Activated gamma-delta T cell (primary cell): ENCODE measurements at places on chromosomes 11 and 22.

- no peak for DNase-seq
Measured at GRCh38 chr11:116387641-116388040, 385.1 kb downstream of the BUD13 start.

DNA sequence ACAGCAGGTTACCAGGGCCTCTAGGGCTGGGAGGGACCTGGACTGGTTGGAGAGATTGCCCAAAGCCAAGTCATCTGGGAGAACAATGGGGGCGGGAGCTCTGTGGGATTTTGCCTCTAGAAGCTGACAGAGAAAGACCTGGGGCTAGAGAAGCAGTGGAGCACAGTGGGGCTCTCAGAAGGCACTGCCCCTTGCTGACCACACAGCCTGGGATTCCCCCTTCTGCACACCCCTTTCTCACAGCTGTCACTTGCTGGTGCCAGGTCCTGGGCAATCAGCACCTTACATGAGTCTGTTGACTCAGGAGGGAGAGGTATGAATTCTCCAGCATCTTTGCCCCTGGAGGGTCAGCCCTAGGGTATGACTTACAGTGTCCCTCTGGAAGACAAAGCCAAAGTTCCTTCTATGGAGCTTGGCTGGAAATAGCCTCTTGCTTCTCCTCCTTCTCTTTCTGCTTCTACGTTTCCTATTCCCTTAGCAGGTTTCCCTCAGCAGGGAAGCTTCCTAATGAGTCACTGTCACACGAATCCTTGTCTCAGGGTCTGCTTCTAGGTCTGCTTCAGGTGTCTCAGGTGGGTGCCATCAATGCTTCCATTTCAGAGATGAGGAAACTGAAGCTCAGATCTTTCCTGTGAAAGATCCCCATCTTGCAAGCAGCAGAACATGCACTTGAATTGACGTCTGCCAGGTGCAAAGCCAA is 27.0 kb downstream of the GDPD5 start:
- no peak for DNase-seq

DNA sequence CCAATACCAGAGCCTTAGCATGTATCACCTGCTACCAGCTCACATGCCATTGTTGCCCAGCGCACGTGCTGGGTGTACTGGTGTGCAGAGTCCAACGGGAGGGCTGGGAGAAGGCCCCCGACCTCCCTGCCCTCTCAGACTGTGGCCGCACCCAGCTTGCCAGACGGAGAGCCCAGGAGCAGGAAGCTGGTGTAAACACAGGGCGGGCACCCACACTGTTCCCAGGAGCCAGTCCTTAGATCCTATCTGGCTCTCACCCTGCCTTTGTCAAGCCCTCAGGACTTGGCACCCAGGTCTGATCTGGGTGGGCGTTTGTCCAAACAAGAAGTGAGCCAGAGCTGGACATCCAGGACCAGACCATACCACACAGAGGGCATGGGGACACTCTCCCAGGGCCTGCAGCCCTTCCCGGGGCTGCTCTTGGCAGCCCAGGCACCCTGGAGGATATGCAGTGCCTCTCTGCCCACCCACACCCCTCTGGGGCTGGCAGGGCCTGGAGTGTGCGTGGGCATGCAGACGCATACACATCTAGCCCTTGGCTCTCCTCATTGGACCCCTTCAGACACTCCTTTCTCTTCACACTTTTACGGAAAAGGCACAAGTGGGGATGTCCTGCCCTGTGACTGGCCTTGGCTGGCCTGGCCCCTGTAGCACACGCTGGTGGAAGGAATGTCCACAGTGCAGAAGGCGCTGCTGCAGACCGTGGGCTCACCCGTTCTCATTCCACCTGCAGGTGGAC is 19.9 kb upstream of the CLDN5 start:
- no peak for DNase-seq

- no peak for DNase-seq
Measured at GRCh38 chr11:79396001-79396400, 44.8 kb downstream of the TENM4 start.

- DNase-seq: no peak
Measured at GRCh38 chr22:37519268-37520195, at the start of gene CARD10. CARD10 (minus strand) TSS chr22:37519415; CDS start chr22:37519200, 215 bp downstream.

DNA sequence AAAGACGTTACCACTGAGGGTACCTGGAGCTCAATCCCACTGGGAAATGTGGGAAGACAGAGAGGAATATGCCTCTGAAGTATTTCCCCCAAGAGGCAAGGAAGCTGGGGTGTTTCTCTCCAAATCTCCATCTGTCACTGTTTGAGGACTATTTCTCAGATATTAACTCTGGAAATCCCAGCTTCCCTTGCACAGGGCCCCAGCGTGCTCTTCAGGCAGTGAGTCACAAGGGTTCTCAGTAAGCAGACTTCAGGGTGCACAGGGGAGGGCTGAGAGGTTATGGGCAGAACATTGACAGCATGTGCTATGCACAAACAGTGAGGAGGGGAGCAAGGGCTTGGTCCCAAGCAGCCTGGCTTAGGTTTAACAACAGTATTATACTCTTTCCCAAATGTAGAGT is 60.9 kb upstream of the EED start:
- DNase-seq: no peak

DNA sequence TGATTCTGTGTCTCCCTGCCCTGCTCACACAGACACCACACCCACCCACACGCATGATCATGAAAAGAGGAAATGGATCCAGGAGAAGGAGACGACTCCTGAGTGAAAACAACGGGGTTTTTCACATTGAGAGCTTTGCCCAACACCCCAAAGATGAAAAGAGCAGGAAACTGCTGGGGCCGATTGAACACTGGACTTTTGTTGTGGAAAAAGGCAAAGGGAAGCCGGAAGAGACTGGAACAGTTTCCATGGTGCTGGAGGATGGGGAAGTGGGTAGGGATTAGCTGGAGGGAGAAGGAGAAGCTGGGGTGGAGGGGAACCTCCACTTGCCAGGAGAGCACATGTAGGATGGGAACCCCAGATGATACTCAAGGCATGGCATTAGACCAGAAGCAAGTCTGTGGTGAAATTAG is 5.2 kb upstream of the SLC43A3 start:
- DNase-seq: no peak

- DNase-seq: no peak
Measured at GRCh38 chr11:2724653-2725367, 25.0 kb upstream of the KCNQ1OT1 start.

- no peak for DNase-seq
Measured at GRCh38 chr11:113664069-113664980, 41.8 kb downstream of the TMPRSS5 start.

- no peak for DNase-seq
Measured at GRCh38 chr22:49958931-49959781, 1.4 kb upstream of the PIM3 start.

- DNase-seq: no peak
Measured at GRCh38 chr11:27717801-27718229, 17.6 kb upstream of the BDNF start.

DNA sequence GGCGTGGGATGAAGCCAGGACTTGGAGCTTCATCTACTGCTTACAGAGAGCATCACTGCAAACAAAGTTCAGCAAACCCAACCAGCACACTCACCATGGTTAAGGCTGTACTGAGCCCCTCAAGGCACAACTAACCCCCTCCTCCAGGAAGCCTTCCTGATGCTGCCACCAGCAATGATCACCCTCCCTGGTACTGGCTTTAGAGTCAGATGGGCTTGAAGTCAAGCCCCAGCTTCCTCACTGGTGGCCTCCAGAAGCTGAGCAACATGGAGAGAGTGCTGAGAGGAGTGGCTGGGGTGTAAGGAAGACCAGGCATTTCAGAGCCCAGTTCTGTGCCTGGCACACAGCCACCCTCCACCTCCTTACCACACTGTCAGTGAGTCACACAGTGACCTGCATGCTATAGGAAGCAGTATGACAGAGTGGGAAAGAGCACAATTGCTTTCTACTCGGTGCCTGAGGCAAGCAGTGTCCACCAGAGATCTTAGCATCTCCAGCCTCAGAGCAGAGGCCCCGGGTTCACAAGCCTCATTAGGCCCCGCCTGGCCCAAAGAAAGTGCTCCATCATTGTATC is 24.7 kb upstream of the BAIAP2L2 start:
- no peak for DNase-seq

DNA sequence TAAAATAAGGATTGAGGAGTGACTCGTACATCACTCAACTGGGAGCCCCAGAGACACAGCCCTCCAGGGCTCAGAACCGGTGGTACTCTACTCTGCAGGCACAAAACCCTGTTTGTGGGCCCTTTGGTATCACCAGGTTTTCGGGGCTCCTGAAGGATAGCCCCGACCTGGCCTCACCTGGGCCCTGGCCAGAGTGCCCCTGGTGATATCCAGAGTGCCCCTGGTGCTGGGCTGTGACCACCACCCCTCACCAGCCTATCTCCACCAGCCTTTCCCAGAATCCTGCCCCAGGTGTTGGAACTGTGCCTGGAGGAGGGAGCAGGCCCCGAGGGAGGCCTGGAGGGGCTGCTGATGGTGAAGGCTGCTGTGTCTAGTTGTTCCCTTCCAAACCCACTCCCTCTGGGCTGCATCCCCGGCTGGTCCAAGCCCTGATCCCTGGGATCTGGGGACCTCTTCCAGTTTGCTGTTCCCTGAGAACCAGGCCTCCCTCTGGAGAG is 2.2 kb upstream of the GGT5 start:
- no peak for DNase-seq

- no peak for DNase-seq
Measured at GRCh38 chr22:42814215-42814614, 42.9 kb downstream of the ARFGAP3 start.

- no peak for DNase-seq
Measured at GRCh38 chr11:134670961-134671370, 258.9 kb upstream of the B3GAT1 start.

GRCh38 chr11:85236211-85236610 is 390.9 kb downstream of the DLG2 start:
- no peak for DNase-seq

- no peak for DNase-seq
Measured at GRCh38 chr11:125192717-125193415, 28.3 kb downstream of the PKNOX2 start.
